NCI-H226 (cell line): ENCODE measurements at places on chromosomes 7 and 10.

DNA sequence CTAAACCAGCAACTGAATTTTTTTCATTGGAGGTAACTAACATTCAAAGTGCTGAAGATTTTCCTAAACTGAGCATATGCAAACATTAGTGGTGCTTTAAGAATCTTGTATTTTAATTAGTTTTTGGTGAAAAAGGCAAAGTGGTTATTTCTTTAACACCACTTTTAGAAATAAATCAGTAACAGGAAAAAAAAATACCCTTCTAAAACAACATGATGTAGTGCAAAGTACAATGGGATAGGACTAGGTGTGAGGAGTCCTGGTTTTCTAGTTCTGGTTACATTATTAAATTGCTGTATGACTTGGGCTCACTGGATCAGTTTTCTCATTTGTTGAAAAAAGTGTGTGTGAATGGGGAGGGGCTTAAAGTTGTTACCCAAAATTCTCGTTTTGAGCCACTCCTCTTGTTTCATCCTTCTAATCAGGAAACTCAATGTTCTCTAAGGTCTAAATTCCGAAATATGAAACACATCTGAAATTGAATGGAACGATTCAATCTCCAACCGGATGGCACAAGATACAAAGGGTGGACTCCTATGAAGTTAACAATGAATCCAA lies 1.8 kb downstream of the WASL start:
- no peak for DNase-seq

DNA sequence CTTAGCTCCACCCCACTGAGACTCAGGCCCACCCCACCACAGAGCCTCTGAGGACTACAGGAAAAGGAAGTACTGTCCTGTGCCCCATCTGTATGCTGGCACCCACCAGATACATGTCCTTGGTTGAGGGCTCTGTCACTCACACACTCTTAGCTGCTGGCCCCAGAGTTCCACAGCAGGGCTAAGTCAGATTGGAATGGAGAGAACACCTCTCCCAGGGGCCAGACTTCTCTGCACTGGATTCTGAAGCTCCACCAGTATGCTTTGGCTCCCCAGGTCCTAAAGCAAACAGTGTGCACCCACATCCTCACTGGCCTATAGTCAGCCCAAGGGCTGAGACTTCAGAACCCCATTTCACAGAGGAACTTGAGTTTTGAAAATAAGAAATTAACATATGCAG lies 103.2 kb upstream of the PPP2R2D start:
- no peak for DNase-seq

- DNase-seq, result peak; percentile 74
These were observed 116.2 kb downstream of the LRMDA start for GRCh38 chr10:75547391-75548298.

DNA sequence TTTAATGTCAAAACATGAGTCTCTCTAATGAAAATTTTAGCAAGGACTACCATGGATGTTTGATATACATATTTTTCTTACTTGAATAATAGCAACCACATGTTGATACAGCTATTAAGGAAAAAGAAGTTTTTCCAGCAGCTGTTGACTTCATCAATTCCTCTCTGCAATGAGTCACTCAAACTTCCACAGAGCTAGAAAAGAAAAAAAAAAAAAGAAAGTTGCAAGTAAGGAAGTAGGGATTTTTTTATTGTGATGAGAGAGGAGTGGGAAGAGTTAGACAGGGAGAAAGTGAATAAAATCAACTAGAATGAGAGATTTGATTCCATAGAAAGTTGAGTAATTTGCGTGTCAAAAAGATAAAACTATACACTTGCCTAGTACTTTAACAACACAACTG lies 46.2 kb downstream of the CAV1 start:
- DNase-seq, result peak; percentile 55
